ENCODE measurements at places on chromosomes 13 and 19.

GRCh38 chr19:13848340-13848677 lies 28.6 kb upstream of the NANOS3 start:
- DNase-seq: no peak

- DNase-seq: peak; percentile 87
These were observed 49.5 kb downstream of the RFX2 start for GRCh38 chr19:6060600-6061375.

DNA sequence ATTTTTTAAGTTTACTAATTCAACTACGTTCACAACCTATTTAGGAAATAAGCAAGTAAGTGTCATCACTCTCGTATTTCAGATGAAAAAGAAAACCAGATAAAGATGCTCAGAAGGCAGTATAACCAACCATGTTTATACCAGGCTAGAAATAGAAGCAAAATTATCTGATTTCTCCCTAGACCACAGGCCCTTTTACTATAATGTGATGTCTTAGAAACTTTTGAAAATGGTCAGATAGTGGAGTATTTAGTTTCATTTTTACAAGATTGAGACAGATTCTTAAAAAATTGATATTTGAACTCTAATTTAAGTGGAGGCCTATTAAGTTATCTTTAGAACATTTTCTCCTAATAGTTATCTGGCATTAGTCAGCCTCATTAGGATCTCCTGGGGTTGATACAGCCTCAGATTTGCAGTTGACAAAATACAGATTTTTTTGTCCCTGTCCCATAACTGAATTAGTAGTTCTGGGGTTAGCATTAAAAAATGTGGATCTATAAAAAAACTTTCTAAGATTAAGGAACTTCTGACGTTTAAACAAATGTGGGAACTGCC lies 818.7 kb upstream of the PCDH9 start:
- no peak for DNase-seq

DNA sequence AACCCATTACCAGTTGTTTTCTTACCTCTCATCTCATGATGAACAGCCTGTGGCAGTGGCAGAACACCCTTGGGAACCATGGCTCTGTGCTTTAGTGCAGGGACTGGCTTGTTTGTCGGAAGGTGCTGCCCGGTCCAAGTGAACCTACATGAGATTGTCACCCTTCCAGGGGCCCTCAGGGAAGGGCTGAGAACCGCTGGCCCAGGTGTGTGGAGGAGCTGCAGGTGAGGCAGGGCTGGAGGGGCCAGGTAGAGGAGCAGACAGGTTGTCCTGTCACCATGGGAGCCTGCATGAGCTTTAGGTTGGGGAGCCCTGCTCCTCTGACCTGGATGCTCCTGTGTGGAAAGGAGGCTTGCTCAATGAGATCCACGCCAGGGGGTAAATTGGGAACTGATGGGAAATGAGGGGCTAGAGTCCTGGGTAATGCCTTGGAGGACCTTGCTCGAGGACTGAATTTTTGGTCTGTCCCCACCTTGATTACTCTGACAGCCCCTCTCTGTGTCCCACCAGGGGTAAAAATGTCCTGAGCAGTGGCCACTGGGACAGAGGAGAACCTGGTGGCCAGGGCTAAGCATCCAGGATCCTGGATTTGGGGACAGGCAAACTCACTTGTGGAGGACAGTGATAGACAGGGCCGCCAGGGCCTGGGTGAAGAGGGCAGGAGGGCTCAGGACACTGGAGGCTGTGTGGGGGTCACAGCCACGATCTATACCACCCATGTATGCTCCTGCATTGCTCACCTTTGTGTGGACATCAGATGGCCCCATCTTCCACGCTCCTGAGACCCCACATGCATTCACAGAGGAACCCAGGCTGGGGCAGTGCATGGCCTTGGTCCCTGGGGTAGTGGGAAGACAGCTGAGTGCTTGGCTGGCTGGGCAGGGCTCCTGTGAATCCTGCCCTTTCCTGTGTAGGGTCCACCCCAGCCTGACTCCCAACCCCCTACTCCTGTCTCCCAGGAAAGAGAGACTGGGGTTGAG lies 24.1 kb upstream of the CEACAM1 start:
- no peak for DNase-seq

GRCh38 chr19:8526345-8527091 lies 12.6 kb upstream of the ZNF414 start:
- peak; percentile 81 for DNase-seq

- DNase-seq: no peak
These were observed 15.8 kb downstream of the PLIN4 start for GRCh38 chr19:4502282-4503131.

- DNase-seq: no peak
These were observed 19.8 kb downstream of the MAST3 start for GRCh38 chr19:18117364-18117691.

- peak; percentile 72 for DNase-seq
These were observed 19.4 kb upstream of the PLEKHF1 start for GRCh38 chr19:29645911-29646310.

- no peak for DNase-seq
These were observed 58.3 kb downstream of the RAB20 start for GRCh38 chr13:110503037-110503901.

GRCh38 chr19:33005440-33005839 lies 33.4 kb downstream of the FAAP24 start:
- DNase-seq: no peak

DNA sequence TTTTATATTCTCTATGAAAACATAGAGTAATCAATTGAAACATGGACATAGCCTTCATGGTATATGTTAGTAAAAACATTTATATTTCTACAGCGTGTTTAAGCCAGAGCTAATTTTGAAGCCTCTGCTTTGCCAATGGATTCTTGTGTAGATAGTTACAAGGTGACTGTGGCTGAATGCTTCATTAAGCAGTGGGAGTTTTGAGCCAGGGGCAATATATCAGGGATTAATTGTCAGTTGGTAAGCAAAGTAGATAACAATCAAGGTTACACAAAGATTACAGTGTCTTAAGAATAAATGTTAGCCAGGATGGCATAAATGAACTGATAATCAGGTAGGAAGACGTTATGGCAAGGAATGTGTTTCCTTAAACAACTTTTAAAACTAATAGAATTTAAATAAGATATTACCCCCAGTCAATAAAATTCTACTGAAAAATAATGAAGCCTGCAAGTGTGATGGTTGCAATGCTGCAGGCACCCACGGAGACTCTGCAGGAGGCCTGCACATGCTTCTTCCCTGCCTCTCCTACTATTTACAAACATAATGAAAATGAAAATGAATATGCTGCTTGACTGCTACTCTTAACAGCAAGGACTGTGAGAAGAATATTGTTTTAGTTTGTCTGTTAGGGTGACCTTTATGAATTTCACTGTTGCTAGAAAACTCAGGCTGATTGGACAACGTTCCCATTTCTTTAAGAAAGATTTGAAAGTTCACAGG lies 588.5 kb downstream of the GPC5 start:
- DNase-seq: no peak

DNA sequence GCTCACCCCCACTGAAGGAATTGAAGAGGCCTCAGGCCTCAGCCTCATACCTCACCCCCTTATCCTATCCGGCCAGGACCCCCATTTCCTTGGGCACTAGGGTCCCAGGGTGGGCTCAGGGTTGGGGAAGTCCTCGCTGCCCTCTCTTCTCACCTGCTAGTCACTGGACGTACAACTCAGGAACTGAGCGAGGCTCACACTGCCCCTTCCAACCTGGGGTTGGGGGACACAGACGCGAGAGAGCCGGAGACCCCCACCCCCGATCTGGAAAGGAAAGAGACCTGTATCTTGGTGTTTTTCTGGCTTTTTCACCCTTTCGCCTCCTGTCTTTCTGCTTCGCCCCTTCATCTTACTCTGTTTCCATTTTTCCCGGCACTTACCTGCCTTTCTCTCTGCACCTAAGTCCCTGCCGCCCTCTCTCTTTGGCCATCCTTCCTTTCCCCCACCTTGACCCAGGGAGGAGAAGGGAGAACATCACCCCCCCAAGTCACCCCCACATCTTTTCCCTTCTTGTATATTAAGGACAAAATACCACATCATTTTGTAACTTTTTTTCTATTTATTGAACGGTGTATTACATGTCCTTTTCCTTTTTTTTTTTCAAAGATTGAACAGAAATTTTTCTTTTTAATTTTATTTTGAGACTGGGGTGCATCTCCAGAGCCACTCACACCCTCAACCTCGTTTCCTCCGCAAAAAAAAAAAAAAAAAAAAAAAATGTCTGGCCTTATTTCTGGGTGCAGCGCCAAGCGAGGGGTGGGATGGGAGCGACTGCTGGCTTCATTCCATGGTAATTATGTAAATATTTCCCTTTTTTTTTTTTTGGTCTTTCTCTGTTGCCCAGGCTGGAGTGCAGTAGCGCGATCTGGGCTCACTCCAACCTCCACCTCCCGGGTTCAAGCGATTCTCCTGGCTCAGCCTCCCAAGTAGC lies 36.6 kb downstream of the ZSWIM4 start:
- DNase-seq: peak; percentile 54

- peak; percentile 100 for DNase-seq
These were observed 847 bp upstream of the RAP2A start for GRCh38 chr13:97432917-97433726.

- no peak for DNase-seq
These were observed 44.0 kb downstream of the EFNB2 start for GRCh38 chr13:106491463-106491862.

Measured in mammary epithelial cell (primary cell).